ENCODE measurements at places on chromosomes 12 and 14.
A peak's percentile ranks its signal among the peaks of the same experiment; 100 is the strongest.

DNA sequence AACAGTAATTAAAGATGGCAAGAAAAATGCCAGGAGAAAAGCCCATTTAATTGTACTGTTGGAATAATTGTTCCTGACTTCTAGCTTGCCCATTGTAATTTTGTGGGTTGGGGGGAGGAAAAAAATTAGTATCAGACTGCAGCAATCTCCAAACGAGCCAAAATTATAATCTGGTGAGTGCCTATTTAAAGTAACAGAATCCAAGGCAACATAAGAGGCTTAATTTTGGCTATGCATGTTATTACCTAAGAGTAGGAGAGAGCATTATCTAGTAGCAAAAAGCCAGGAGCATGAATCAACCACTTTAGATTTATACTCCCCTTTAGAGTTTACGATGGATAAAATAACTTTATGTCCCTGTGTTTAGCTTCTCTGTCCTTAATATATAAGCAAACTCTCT lies 14.6 kb upstream of the DENND5B start:
- no peak overlapping the region for H3K4me3 ChIP-seq
- H3K27ac ChIP-seq, result no peak overlapping the region
- DNase-seq, result no peak
- H3K36me3 ChIP-seq, result peaks cover 8% of the 10 kb centered on the region
- H3K4me1 ChIP-seq, result no peaks in the 10 kb centered on the region

DNA sequence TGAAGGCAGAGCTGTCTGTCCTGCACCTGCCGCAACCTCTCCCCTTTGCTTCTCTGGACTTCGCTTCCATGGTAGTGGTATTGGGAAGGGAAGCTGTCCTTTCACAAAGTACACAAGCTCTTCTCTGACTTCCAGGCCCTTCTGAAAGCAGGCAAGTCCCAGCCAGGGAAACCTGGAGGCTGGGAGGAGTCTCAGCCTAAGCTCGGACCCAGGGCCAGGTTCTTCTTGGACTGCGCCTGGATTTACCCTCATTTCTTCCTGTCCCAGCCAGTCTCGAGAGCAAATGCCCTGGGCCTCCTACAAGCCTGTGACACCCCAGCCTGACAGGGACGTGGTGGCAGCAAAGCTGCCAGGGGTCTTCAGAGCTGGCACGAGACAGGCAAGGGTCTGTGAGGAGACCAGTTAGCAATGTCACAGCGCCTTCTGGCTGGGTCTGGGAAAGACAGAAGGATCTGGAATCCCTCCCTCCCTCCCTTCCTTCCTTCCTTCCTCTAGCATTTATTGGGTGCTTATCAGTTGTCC lies 22.4 kb downstream of the ISCA2 start:
- no peaks in the 10 kb centered on the region for H3K36me3 ChIP-seq
- peaks cover 8% of the 10 kb centered on the region for H3K27me3 ChIP-seq
- peaks cover 10% of the 10 kb centered on the region for H3K4me1 ChIP-seq
- DNase-seq, result no peak
- H3K4me3 ChIP-seq, result no peak overlapping the region
- H3K27ac ChIP-seq, result no peak overlapping the region

DNA sequence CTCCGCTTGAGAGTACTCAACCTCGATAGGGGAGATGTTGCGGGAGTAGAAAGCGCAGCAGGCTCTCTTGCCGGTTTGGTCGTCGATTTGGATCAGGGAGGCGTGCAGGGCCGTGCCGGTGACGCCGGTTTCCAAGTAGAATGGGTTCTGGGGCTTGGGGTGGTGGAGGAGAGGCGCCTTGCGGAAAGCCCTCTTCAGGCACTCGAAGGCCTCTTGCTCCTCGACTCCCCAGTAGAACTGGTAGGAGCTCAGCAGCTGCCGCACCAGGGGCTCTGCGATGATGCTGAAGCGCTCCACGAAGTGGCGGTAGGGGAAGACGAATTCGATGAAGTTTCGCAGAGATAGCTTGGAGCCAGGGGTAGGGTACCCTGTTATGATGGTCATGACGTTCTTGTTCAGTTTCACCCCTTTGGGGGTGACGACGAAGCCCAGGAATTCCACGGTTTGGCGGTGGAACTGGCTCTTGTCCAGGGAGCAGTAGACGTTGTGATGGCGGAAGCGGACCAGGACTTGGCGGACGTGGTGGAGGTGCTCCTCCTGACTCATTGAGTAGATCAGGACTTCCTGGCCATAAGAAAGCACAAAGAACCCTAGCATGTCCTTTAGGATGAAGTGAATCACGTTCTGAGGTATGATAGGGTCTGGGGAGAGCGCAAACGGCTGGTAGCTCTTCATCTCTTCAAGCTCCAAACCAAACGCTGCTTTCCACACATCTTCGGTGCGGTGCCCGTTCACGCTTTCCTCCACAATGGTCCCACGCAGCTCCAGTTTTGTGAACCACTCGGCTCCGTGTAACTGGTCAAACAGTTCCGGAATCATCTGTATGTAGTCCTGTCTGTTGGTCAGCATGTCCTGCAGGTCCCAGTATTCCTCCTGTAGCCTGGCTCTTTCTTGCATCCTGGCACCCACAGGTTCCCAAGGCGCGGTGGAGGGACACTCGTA lies 21.2 kb downstream of the RTL1 start:
- peaks cover 4% of the 10 kb centered on the region for H3K27me3 ChIP-seq
- peaks cover 14% of the 10 kb centered on the region for H3K4me1 ChIP-seq
- DNase-seq, result no peak
- no peak overlapping the region for H3K27ac ChIP-seq

DNA sequence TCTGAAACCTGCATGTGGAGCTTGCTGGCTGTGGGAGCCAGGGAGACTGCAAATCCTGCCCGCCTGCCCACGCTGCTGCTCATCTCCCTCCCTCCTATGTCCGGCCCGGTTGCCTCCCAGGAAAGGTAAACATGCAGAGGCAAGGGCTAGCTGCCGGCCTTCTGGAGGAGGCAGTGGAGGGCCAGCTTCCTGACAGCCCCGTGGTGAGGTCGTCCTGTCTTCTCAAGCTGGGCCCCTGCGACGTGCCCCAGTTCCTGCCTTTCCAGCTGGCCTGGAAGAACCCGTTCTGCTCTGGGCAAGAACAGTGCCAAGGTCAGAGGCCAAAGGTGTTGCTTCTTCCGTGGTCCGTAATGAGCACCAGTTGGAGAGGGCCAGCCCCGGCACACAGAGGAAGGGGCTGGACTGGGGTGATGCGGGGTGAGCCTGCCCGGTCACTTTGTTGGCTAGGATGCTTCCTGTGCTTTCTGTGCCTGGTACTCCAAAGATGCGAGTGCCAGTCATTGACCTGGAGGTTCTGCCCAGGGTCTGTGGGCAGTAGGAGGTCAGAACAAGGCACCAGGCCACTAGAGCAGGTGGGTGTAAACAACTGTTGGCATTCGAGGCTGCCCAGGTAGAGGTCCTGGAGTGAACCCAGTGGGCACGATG lies 25.3 kb downstream of the TPCN1 start:
- H3K27me3 ChIP-seq, result no peaks in the 10 kb centered on the region
- peak overlapping the region; percentile 99 for H3K27ac ChIP-seq
- H3K4me1 ChIP-seq, result peaks cover 60% of the 10 kb centered on the region
- peaks cover 7% of the 10 kb centered on the region for H3K36me3 ChIP-seq
- H3K4me3 ChIP-seq, result peak overlapping the region; percentile 52

DNA sequence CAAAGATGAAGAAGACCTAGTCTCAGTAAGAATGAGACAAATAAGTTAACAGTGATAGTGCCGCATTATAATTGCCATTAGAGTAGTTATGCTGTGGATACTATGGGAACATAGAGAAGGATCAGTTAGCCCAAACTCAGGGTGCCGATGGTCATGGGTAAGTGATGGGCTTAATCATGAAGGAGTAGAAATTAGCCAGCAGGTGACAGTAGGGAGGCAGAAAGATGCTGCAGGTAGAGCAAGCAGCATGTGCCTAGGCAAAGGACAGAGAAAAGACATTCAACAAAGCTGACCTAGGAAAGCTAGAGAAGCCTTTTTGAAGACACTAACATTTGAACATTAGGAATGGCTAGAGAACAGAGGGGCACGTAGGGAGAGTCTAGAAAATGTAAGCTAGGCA lies 30.6 kb upstream of the PTPRQ start:
- no peak for DNase-seq
- no peaks in the 10 kb centered on the region for H3K36me3 ChIP-seq
- peaks cover 3% of the 10 kb centered on the region for H3K27me3 ChIP-seq
- peaks cover 19% of the 10 kb centered on the region for H3K4me1 ChIP-seq
- no peak overlapping the region for H3K4me3 ChIP-seq

GRCh38 chr12:11685716-11686115 lies 36.2 kb downstream of the ETV6 start:
- H3K27ac ChIP-seq, result peak overlapping the region; percentile 7
- DNase-seq, result no peak
- H3K36me3 ChIP-seq, result no peaks in the 10 kb centered on the region

- H3K36me3 ChIP-seq, result peaks cover 22% of the 10 kb centered on the region
- H3K27ac ChIP-seq, result no peak overlapping the region
- no peaks in the 10 kb centered on the region for H3K27me3 ChIP-seq
- no peak for DNase-seq
- H3K4me1 ChIP-seq, result peaks cover 6% of the 10 kb centered on the region
- no peak overlapping the region for H3K4me3 ChIP-seq
Measured at GRCh38 chr12:120856980-120857379, 47.2 kb downstream of the SPPL3 start.

GRCh38 chr14:74239848-74240793 lies 872 bp downstream of the VSX2 start:
- H3K27ac ChIP-seq, result no peak overlapping the region
- peaks cover 95% of the 10 kb centered on the region for H3K27me3 ChIP-seq
- peaks cover 15% of the 10 kb centered on the region for H3K4me1 ChIP-seq
- DNase-seq, result no peak

DNA sequence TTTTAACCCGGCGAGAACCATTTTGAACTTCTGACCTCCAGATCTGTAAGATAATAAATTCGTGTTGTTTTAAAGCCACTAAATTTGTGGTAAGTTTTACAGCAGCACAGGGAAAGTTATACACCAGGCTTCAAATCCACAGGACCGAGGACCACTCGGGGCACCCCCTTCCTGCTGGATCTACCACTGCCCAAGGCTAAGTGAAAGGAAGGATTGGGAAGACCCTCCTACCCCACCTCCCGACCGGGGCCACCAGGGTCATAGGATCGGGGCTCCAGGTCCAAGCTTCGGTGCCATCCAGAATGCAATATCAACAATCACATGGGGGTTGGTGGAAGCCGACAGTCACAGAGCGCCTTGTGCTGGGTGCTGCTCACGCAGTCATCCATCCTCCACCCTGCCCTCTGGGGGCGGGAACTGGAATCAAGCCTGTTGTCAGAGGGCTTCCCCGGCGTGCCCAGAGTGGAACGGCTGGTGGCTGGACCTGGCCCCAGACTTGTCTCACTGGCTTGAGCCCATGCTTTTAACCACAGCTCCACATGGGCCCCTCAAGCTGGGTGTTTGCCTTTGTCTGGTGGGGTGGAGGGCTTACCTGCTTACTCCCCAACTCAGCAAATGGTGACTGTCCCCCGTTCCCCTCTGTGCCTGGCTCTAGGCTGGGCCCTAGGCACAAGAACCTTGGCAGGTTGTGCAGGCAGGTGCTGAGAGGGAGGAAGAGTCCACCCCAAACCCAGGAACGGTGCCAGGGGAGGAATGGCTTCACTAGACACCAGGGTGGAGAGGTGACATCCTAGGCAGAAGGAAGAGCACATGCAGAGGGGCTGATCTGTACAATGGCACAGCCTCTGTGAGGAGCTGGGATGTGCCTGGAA lies 180.3 kb upstream of the RTL1 start:
- no peaks in the 10 kb centered on the region for H3K36me3 ChIP-seq
- no peak overlapping the region for H3K4me3 ChIP-seq
- H3K4me1 ChIP-seq, result no peaks in the 10 kb centered on the region
- H3K27ac ChIP-seq, result no peak overlapping the region

GRCh38 chr14:48580692-48581091 lies 905.3 kb upstream of the MDGA2 start:
- H3K4me3 ChIP-seq, result no peak overlapping the region
- no peaks in the 10 kb centered on the region for H3K36me3 ChIP-seq
- no peak overlapping the region for H3K27ac ChIP-seq
- H3K27me3 ChIP-seq, result no peaks in the 10 kb centered on the region
- DNase-seq, result no peak

GRCh38 chr12:49692851-49693250 lies 14.4 kb downstream of the FMNL3 start:
- no peaks in the 10 kb centered on the region for H3K36me3 ChIP-seq
- H3K4me1 ChIP-seq, result peaks cover 8% of the 10 kb centered on the region
- H3K27ac ChIP-seq, result no peak overlapping the region
- DNase-seq, result no peak
- no peaks in the 10 kb centered on the region for H3K27me3 ChIP-seq

GRCh38 chr12:57717131-57717530 lies 21.4 kb downstream of the AGAP2 start:
- H3K36me3 ChIP-seq, result peaks cover 42% of the 10 kb centered on the region
- H3K4me3 ChIP-seq, result no peak overlapping the region
- no peaks in the 10 kb centered on the region for H3K4me1 ChIP-seq
- DNase-seq, result no peak
- no peaks in the 10 kb centered on the region for H3K27me3 ChIP-seq

GRCh38 chr12:93738199-93739058 lies 61.3 kb downstream of the CRADD start:
- H3K4me3 ChIP-seq, result no peak overlapping the region
- H3K27me3 ChIP-seq, result no peaks in the 10 kb centered on the region
- peaks cover 21% of the 10 kb centered on the region for H3K4me1 ChIP-seq
- no peaks in the 10 kb centered on the region for H3K36me3 ChIP-seq
- no peak for DNase-seq

DNA sequence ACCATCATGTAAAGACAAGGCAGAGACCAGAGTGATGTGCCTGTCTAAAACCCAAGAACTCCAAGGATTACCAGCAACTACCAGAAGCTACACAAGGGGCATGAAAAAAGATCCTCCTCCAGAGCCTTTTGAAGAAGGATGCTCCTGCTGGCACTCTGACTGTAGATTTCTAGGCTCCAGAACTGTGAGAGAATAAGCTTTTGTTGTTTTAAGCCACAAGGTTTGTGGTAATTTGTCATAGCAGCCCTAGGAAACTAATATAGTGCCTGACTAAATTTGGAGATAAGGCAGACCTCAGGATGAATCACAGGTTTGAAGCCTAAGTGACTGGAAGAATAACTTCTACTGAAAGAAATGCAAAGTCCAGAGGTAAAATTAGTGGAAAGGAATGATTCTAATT lies 132.9 kb downstream of the CEP83 start:
- no peaks in the 10 kb centered on the region for H3K27me3 ChIP-seq
- no peak overlapping the region for H3K27ac ChIP-seq
- no peak overlapping the region for H3K4me3 ChIP-seq
- H3K4me1 ChIP-seq, result peaks cover 6% of the 10 kb centered on the region
- no peak for DNase-seq

- H3K4me1 ChIP-seq, result peaks cover 22% of the 10 kb centered on the region
- H3K4me3 ChIP-seq, result no peak overlapping the region
- H3K27ac ChIP-seq, result no peak overlapping the region
- no peaks in the 10 kb centered on the region for H3K36me3 ChIP-seq
- H3K27me3 ChIP-seq, result no peaks in the 10 kb centered on the region
- no peak for DNase-seq
Measured at GRCh38 chr14:71244341-71244740, 337.1 kb downstream of the PCNX1 start.

- no peak overlapping the region for H3K27ac ChIP-seq
- DNase-seq, result no peak
- H3K36me3 ChIP-seq, result no peaks in the 10 kb centered on the region
- no peak overlapping the region for H3K4me3 ChIP-seq
Measured at GRCh38 chr12:6959058-6959804, 8.1 kb downstream of the PTPN6 start.
